ENCODE measurements at places on chromosomes 13 and 19. TPM values are rescaled to one million over a fixed set of nuclear protein-coding genes. Genes with fewer than 3 reads are reported as not detected.

ZNF888 gene
- 11.9 TPM for total RNA-seq

GPR12 gene
- total RNA-seq = not detected

FRY gene
- total RNA-seq = 4.7 TPM

- no peak for DNase-seq
These were observed 265.3 kb downstream of the SLITRK6 start for GRCh38 chr13:85533911-85534310.

DNA sequence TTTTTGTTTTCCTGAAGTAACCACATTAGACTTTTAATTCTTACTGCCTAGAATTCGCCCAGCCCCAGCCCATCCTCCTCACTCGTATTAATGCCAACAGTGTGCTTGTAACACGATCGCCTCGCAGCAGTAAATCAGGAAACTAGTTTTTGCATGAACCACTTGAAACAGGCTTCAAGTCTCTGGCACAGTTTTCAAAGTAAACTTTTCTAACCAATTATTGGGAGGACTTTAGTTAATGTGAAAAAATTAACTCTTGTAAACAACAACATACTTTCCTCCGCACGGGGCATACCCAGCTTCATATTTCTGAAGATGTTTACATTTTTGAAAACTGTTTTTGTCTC, 39.2 kb downstream of the TNFRSF19 start:
- no peak for DNase-seq

DNA sequence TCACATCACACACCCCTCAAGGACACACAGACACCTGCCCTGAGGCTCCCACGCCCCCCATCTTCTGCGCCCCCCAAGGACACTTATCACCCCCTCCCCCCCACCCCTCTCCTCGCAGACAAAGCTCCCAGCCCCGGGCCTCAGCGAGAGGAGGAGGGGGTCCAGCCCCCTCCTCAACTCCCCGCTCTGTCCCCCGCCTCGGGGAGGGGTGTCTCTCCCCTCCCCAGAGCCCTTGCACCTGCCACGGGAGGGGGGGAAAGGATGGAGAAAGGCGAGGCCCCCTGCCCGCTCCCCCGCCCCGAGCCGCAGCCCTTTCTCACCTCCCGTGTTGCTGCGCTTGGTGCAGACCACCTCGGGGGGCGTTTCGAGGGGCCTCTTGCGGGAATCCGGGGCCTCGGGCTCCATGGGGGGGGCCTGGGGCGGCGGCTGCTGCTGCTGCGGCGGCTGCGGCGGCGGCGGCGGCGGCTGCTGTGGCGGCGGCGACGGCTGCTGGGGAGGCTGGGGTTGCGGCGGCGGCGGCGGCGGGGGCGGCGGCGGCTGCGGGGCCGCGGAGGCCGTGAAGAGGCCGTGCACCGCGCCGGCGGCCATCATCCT, 621 bp downstream of the NOVA2 start:
- no peak for DNase-seq

ZNF264 gene
- 58.7 TPM for total RNA-seq

DNA sequence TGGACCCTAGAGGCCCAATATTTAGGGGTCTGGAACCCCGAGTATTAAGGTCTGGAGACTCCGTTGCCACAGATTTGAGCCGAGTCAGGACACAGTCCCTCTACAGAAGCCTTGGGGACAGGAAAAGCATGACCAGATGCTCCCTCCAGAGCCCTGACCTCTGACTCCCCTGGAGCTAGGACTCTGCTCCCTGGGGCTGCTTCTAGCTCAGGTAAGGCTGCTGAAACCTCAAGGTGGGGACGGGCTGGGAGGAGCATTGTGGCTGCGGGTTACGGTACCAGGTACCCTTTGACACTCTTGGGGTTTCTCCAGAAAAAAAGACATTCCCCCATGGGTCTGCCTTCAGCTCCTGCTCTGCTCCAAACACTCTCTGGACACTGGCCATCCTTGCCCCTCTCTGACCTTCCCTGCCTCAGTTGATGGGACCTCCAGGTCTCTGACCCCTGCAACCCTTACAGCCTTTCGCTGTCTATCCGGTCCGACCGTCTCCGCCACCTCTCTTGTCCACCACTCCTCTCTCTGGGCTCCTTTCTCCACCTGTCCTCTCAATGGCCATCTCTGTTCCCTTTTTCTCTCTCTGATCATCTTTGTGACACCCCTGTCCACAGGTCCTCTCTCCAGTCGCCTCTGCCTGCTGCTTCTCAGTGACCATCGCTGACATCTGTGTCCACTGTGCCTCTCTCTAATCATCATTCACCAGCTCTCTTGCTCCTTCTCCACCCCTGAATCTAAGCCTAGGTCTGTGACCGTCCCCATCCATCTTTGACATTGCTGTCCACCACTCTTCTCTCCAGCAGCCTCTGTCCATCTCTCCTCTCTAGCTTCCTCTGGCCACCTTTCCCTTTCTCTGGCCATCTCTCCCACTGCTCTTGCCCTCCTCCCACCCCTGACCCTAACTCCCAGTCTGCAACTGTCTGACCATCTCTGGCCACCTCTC, 1.4 kb downstream of the LRFN3 start:
- no peak for DNase-seq

DACH1 gene
- total RNA-seq = not detected

DNA sequence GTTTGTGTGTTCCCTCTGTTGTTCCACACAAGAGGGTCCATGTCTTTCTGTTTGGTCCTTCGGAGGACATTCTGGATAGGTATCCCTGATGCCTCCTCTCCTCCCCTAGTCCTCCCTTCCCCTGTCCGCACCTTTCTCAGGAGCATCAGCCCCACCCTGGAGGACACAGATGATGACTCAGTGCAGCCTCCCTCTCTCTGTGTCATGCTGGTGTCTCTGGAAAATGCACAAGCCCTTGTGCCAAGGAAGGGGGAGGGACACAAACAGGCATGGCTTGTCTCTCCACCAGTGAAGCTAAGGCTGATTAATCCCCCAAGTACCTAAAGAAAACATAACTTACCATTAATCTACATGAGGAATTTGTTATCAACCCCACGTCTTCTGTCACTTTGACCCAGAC, 16.2 kb upstream of the TNFRSF19 start:
- no peak for DNase-seq

- peak; percentile 27 for DNase-seq
These were observed 32.6 kb upstream of the MTIF3 start for GRCh38 chr13:27482983-27483382.

DNA sequence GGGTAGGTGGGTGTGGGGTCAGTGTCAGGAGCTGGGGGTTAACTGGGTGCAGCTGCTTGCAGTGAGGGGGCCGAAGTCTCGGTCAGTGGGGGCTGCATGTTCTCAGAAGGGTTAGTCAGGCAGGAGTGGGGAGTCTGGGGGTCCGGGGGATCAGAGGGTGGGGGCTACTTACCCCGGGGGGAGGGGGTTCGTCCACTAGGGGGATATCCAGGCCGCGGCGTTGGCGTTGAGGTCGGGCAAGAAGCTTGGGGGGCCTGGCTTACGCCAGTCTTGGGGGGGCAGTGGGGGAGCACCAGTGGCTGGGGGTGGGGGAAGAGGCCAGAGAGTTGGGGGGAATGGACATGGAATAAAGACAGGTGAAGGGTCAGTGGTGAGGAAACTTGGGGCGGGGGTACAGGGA, 9.1 kb downstream of the KCNC3 start:
- no peak for DNase-seq

DNA sequence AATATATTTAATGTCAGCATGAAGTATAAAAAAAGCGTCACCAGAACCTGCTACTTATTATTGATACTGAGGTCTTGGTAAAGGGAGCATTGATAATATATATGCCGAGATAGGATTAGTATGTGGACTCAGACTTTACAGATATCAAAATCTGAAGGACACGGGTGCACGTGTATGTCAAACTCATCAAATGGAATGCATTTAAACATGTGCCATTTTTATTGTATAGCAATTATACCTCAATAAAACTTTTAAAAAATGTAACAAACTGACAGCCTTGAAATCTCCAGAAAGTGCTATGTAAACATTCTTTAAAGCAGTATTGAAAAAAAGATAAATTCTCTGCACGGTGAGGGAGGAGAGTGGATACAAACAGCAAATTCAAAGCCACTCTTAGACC, 157.9 kb downstream of the RNF17 start:
- DNase-seq = no peak

DNA sequence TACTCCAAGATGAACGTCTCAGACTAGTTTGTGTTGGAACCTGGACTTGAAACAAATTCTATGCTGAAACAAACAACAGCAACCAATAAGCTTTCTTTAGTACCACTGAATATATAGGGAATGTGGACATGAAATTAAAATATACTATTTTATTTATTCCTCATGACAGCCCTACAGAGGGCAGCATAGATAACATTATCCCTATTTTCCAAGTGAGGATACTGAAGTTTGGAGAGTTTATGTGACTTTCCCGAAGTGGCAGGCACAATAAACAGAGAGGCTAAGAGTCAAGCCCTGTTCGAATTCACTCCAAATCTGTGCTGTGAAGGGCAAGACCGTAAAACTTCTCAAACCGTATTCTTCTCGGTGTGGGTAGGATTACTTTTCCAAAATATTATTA, 509.9 kb upstream of the GPC6 start:
- no peak for DNase-seq

- DNase-seq = peak; percentile 64
These were observed 3.3 kb downstream of the CFD start for GRCh38 chr19:862581-863314.

KIR3DL2 gene
- total RNA-seq = not detected

DNA sequence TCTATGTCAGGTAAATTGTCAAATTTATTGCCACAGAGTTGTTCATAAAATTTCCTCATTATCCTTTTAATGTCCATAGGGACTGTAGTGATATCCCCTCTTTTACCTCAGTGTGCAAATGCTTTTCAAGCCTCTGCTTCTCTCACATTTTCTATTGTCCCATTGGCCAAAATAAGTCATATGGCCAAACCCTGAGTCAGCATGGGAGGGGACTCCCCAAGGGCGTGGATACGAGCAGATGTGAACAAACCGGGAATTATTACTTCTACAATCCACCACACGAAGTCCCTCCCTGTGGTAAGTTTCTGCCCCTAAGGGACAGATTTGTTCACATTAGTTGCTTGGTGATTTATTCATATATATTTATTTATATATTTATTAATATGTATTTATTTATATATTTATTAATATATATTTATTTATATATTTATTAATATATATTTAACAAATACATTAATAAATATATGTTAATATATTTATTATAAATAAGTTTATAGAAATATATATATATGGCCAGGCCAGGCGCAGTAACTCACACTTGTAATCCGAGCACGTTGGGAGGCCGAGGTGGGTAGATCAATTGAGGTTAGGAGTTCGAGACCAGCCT, 20.1 kb upstream of the CAMSAP3 start:
- no peak for DNase-seq

DNA sequence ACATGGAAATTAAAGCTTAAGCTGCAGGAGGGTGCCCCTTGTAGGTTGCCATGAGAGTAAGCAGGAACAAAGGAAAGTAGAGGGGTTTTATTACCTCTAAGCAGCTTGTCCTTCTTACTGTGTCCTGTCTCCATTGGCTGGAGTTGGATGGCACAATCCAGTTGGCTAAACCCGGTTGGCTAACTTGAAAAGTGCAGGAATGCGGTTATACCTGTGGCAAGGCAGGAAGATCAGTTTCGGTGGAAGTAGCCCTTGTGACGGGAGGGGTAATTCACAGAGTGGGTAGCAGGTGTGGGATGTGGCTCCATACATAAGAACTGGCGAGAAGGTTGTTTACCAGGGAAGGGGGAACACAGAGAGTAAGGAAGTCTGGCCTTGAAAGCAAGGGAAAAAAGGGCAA, 3.2 kb downstream of the ZNF726 start:
- no peak for DNase-seq

- no peak for DNase-seq
These were observed 1.9 kb upstream of the LINGO3 start for GRCh38 chr19:2309734-2310362.

GRCh38 chr13:56378566-56378965, 762.2 kb upstream of the PRR20A start:
- no peak for DNase-seq

- no peak for DNase-seq
These were observed 385.8 kb downstream of the ITGBL1 start for GRCh38 chr13:101838323-101838722.

GRCh38 chr19:41627966-41628675, 1.2 kb upstream of the CEACAM4 start:
- no peak for DNase-seq

- no peak for DNase-seq
These were observed 18.0 kb upstream of the IZUMO2 start for GRCh38 chr19:50181121-50181520.

DNA sequence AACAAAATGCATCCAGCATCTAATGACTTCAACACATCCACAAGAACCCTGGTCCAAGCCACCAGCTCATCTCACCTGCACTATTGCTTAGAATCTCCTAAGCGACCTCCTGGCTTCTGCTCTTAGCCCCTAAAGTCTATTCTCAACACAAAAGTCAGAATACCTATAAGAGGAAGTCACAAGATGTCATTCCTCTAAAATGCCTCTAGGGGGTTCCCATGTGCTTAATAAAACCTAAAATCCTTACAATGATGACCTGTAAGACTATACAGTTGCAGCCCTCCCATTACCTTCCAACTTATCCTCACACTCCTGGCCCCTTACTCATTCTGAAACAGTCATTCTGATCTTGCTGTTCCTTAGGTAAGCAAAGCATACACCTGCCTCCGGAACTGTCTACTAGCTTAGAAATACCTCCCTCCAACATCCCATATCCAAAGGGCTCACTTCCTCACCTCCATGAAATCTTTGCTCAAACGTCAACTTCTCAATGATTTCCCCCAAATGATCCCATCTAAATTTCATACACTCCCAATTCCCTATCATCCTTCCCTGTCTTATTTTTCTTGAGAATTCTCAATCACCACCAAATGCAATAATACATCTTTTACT, 10.0 kb downstream of the ATP7B start:
- DNase-seq = no peak

ARRDC5 gene
- total RNA-seq = 4.3 TPM

KIR2DL1 gene
- not detected for total RNA-seq

- no peak for DNase-seq
These were observed 17.4 kb upstream of the SDHAF1 start for GRCh38 chr19:35977446-35978222.

CACNG6 gene
- not detected for total RNA-seq

GRCh38 chr13:69373747-69374425, 733.7 kb upstream of the ATXN8OS start:
- no peak for DNase-seq
